ENCODE measurements at places on chromosomes 16 and 17. TPM values are rescaled to one million over a fixed set of nuclear protein-coding genes. Genes with fewer than 3 reads are reported as not detected.

The CDRT15L2 gene
- total RNA-seq, result not detected

The CASKIN1 gene
- total RNA-seq, result 9.0 TPM

The NPIPB6 gene
- 1.3 TPM for total RNA-seq

The NLRC3 gene
- total RNA-seq, result not detected

The SERPINF2 gene
- not detected for total RNA-seq

GRCh38 chr16:22969567-22969966 is 155.6 kb downstream of the HS3ST2 start:
- H3K36me3 ChIP-seq, result no peaks in the 10 kb centered on the region
- no peak overlapping the region for H3K27ac ChIP-seq
- H3K4me3 ChIP-seq, result no peak overlapping the region
- DNase-seq, result no peak

- no peak overlapping the region for H3K27ac ChIP-seq
- DNase-seq, result peak; percentile 51
- no peak overlapping the region for H3K4me3 ChIP-seq
- no peaks in the 10 kb centered on the region for H3K36me3 ChIP-seq
- H3K27me3 ChIP-seq, result no peaks in the 10 kb centered on the region
These were observed 582.7 kb upstream of the PSMD7 start for GRCh38 chr16:73713778-73714495.
